A172 (cell line): ENCODE measurements at places on chromosomes 5 and 9. TPM values are rescaled to one million over a fixed set of nuclear protein-coding genes. Genes with fewer than 3 reads are reported as not detected.
A peak's percentile ranks its signal among the peaks of the same experiment; 100 is the strongest.

DNA sequence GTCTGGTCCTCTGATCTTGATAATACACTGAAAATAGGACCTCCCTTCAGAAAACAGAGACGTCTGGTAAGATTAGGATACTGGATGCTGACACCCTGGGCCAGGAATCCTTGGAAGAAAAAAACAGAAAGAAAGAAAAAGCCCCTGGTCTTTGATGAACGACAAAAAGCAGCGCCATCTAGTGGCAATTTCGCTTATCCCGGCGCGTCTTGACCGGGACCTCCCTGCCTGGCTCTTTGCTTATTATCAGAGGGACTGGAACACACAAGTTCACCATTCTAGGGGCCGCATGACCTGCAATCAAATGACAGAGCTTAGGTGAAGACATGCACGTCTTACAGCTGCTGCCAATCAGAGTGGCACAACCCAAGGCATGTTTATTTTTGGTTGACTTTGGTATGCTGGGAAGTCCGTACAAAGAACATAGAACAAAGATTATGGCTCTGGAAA lies 114.9 kb upstream of the NFIB start:
- DNase-seq = peak; percentile 46

GRCh38 chr5:64865662-64866061 lies 96.9 kb downstream of the CWC27 start:
- no peak for DNase-seq

The SPINK7 gene
- total RNA-seq = not detected in 2 replicates

GRCh38 chr9:131402738-131403492 lies 9.0 kb downstream of the PRRC2B start:
- DNase-seq = peak; percentile 57
